ENCODE measurements at places on chromosomes 12 and 14.

DNA sequence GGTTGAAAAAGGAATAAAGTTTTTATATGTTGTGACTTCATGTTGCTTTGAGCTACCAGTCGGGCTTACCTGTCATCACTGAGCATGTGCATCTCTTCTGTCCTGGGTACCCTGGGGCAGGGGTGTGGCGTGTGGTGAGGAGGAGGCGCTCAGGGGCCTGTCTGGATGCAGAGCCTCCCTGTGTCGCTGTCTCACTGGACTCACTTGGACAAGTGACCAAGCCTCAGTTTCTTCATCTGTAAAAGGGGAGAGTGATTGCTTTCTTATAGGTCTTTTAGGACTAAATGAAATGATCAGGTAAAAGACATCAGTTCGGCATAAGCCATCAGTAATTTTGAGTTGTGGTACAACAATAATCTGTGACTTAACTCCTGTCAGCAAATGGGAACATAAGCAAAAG lies 22.1 kb downstream of the ATP6V0A2 start:
- DNase-seq = no peak

DNA sequence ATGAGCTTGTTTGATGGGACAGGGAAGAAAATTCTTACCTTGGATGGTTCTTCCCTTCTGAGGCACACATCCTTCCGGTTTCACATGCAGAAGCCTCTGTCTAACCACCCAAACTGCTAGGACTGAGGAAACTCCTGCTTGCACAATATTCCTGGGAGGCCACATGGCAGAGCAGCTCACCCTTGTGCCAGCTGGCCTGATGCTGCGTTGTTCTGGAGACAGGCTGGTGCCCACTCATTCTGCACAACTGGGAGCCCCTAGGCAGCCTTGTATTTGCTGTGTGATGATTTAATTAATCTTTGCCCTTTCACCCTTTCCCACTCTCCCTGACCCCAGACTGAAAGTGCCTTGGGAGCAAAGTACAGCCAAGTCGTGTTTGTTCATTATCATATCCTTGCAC lies 130.8 kb downstream of the RTN1 start:
- no peak for DNase-seq

DNA sequence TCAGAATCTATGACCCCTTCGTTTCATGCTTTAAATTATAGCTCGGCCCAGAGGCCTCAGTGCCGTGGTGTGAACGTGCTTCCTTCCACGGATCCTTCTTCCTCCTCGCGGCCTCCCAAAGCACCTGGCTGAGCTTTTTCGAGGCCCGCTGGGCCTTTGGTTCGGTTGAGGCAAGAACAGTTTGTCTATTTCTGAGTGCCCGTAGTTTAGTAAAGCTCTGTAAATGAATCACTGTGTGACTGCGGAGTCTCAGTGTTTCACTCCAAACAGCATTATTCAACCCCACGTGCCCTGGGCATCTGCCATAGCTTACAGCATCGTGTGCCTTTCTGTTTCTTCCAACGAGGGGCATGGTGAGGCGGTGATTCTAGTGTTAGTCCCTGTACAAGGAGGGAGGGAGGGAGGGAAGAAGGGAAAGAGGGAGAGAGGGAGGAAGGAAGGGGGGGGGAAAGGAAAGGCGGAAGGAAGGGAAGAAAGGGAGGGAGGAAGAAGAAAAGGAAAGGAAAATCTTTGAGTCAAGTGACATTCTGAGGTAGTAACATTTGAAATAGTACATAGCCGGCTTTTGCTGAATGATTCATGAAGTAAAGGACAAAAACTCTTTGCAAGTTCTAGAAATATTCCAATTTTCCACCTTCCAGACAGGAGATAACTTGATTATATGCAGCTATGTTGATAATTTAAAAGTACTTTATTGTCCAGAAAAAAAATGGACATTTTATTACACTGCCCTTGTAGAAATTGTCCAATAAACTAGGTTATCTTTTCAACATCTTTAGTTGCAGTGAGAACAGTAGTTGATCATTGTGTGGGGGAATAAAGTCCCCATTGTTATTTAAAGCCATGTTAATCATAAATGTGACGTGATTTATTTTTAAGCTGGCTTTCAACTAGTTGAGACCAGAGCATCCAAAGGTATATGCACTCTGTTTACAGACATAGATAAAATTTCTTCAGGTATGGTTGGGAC lies 1.2 kb upstream of the TRIM9 start:
- DNase-seq = no peak

- no peak for DNase-seq
Observed at GRCh38 chr14:105334383-105335230, 20.1 kb downstream of the PACS2 start.

DNA sequence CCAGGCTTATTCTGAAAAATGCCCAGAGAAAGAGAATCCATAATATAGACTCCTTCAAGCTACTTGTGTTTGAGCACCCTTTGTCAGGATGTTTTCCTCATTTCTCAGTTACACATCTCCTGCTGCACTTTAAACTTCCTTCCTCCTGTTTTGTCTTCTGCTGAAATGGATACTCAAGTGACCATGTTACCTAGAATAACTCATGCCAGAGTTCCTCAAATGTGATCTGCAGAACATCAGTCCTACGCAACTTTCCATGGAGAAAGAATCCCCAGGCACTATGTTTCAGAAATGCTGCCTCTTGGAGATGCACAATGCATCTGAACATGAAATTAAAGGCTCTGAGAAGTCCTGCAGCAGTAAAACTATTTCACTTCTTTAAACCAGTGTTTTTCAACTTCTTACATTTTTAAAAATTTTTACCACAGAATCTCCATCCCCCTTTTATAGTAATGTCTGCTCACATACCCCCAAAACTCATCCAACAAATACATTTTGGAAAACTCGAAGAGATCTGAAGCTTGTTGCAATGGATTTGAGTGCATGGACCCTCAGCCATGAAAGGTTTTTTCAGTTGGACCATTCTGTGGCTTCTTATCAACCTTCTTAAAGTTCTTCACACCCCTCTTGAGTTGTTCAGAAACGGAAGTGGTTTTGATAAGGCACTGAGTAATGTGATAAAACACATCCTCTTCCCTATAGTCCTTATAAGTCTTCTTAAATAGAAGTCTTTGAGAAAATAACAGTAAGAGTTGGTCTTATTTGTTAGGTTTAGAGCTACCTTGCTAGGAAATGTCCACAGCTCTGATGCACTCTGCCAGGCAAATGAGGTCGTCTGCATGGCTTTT lies 84.5 kb upstream of the KCNA1 start:
- no peak for DNase-seq

DNA sequence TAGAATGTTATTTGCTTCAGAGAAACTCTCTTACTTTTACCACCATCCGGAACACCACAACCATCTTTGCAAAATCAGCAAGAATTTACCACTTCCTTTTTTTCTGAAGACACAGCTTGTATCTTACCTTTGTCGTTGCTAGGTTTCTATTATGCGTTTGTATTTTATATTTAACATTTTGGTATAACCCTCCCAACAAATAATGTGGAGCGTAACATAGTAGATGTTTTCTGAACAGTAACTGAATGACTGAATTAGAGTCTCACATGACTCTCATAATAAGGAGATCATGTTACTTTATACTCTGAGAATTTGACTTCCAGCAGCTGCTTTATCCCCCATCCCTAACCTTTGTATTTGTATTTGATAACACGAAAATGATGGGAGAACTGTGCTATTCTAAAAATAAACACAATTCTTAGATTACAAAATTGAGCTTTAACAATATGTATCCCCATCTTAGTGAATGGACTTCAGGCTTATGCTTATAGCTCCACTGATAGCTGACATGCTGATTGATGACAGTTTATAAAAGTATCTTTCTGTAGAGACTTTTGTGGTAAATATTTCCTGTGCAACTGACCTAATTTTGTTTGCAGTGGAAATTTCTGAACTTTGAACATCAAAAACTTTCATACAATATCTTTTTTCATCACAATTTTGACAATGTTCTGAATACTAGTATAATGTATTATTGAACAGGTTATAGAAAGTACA lies 7.9 kb upstream of the KLRB1 start:
- no peak for DNase-seq

DNA sequence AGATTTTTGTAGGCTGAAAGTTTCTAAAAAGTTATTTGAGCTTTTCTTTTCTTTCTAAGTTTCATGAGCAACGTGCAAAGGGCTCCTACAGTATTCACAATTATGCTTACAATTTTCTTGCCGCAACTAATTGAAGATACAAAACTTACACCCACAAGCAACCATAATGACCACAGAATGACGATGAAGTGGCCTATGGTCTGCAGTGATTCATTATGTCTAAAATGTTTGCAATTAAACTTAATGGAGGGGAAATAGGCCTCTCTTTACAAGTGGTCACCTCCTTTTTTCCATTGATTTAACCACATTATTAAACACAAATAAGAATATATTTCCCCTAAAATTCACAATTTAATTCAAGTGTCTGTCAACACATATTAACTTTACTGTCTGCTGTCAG lies 732.6 kb upstream of the FLRT2 start:
- no peak for DNase-seq

DNA sequence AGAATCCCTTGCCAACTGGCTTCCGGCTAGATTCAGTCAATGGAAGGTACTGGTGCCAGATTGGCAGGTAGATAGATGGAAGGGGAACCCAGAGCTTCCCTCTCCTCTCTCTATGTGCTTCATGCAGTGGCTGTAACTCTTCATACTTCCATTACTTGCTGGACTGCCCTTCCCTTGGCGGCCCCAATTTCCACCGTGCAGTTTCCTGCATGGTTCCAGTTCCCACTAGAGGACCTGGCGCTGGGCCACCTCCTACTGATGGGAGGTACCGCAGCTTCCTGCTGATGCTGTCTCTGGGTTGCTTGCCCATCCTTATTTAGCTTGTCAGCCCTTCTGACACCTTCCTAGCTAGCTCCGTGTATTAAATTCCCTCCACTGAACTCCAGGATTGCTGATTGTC lies 226.4 kb downstream of the ANO2 start:
- no peak for DNase-seq

GRCh38 chr12:265096-265495 lies 2.5 kb upstream of the SLC6A13 start:
- no peak for DNase-seq

DNA sequence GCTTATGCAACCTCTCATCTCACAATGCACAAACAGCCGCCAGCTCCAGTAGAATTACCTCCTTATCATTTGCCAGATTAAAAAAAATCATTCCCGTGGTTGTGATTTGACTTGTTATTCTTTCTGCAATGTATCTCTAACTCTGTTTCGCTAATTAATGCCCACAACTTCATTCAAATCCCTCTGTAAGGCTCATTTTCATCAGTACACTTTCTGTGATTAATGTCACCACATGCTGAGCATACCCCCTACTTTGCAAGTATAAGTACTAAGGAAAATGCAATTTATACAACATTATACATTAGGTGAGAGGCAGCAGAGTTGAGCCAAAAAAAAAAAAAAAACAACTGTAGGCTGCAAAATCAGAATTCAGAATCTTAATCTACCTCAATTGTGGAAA lies 166.0 kb downstream of the FSCB start:
- no peak for DNase-seq

DNA sequence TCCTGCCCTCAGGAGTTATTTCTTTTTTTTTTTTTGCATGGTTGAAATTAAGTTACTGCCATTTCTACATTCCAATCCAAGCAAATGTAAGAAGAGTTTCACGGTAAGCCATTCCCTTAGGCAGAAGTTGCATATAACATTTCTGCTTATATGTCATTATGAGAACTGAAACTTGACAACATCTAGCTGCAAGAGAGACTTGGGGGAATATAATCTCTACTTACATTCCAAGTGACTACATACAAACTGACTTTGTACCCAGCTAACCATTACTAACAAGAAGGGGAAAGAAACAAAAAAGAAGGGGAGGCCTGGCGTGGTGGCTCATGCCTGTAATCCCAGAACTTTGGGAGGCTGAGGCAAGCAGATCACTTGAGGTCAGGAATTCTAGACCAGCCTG lies 7.3 kb upstream of the RESF1 start:
- DNase-seq = no peak

DNA sequence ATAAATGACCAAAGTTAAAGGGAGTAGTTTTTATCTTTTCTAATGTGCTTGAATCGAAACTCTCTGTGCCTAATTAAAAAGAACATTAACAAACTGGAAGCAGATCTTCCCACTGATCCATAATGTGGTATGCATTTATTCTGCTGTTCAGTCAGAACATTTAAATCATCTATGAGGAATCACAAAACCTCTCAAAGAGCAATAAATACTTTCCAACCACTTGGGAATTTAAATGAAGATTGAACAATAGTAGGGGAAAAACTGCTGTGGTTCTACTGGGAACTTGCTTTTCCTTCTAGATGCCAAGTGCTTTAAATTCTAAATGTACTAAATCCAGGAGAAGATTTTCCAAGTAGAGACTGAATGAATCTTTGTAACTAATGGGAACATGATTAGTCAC lies 12.3 kb upstream of the CHPT1 start:
- no peak for DNase-seq

GRCh38 chr14:33045760-33046159 lies 107.1 kb downstream of the NPAS3 start:
- DNase-seq = no peak

DNA sequence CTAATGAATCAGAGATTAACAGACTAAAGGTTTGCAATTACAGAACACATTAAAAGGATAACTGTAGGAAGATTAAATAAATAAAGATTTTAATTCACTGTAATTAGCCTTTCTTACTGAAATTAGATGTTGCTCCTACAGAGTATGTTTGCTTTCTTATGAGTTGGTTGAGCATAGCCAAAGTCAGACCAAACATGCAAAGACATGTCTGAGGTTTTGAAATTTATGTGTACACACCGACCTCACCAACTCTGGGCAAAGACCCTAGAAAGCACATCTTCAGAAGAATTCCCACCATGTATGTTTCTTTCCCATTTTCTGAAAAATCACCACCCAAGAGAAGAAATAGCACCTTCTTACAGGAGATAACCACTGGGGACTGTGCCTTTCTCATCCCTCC lies 159.2 kb downstream of the PAX9 start:
- DNase-seq = no peak

- no peak for DNase-seq
Observed at GRCh38 chr12:49403971-49404450, 36.7 kb downstream of the SPATS2 start.

- no peak for DNase-seq
Observed at GRCh38 chr12:102593134-102593533, 112.8 kb upstream of the IGF1 start.

DNA sequence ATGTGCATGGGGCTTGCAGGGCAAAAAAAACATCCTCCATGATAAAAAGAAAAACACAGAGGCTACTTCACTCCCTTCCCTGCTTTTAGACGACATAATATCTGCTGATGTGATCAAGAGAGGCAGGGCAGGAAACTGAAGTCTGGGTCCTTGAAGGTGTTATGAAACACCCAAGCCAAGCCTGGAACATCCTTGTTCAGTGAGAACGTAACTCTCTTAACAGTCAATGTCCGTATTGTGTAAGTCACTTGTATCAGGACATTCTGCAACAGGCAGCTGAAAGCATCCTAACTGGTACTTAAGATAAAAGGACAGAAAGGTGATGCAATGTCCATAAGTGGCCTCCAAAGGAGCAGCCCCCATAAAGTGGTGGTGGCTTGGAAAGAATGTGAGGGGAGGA lies 20.0 kb downstream of the KCNK10 start:
- no peak for DNase-seq

All from NCI-H774 (cell line).